ENCODE measurements at places on chromosomes 12 and 14. TPM values are rescaled to one million over a fixed set of nuclear protein-coding genes. Genes with fewer than 3 reads are reported as not detected.

- no peak for DNase-seq
Measured at GRCh38 chr14:105201156-105201924, 20.2 kb upstream of the NUDT14 start.

- peak; percentile 13 for DNase-seq
Measured at GRCh38 chr12:132597333-132598316, 12.8 kb downstream of the LRCOL1 start.

DNA sequence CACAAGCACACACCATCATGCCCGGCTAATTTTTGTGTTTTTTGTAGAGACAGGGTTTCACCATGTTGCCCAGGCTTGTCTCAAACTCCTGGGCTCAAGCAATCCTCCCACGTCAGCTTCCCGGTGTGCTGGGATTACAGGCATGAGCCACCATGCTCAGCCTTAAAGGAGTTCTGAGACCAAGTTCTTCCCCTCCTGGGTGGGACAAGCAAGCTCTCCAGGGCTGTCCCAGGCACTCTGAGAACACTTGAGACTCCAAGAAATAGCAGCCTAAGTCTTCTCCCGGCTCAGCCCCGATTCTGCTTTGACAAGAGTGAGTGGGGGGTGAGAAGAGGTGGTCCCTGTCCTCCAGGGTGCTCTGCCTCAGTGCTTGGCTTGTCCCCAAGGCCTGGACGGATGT is 86.4 kb downstream of the STAB2 start:
- no peak for DNase-seq

GRCh38 chr12:51622564-51622963 is 31.5 kb downstream of the SCN8A start:
- DNase-seq, result no peak

The IL26 gene
- total RNA-seq, result not detected

GRCh38 chr14:38929416-38929815 is 173.6 kb downstream of the SEC23A start:
- DNase-seq, result no peak

GRCh38 chr14:60346706-60347105 is 97.7 kb downstream of the PPM1A start:
- DNase-seq, result no peak

The RBP5 gene
- total RNA-seq, result 0.22 TPM

The FAM181A gene
- not detected for total RNA-seq

DNA sequence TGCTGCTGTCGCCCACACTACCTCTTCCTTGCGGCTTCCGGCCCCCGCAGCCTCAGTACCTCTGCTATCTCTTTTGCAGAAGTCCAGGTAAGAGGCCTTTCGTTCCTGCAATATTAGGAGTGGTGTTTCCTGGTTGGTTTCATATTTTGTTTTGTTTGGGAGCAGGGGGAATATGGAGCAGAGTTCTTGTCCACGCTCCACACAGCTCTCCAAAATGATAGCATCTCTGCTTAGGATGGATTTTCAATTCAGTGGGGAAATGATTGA is 768 bp downstream of the OXA1L start:
- no peak for DNase-seq

DNA sequence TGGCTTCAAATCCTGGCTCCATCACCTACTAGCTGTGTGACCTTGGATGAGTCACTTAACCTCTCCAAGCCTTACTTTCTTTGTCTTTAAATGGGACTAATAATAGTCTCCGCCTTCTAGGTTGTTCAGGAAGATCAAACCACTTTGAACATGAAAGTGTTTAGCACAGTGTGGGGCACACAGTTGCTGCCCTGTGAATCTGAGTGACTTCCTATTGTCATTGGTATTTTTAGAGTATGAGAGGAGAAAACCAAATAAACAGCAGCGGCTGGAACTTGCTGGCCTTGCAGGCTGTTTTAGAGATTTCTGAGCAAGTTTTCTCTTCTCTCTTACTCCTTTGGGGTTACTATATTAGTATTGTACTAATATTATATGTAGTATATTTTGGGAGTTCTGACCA is 120.7 kb upstream of the MYL2 start:
- DNase-seq, result no peak

The PDZRN4 gene
- total RNA-seq, result not detected

The HSPA2 gene
- 2.5 TPM for total RNA-seq

GRCh38 chr14:63388766-63389431 is 70.2 kb upstream of the GPHB5 start:
- DNase-seq, result peak; percentile 21

DNA sequence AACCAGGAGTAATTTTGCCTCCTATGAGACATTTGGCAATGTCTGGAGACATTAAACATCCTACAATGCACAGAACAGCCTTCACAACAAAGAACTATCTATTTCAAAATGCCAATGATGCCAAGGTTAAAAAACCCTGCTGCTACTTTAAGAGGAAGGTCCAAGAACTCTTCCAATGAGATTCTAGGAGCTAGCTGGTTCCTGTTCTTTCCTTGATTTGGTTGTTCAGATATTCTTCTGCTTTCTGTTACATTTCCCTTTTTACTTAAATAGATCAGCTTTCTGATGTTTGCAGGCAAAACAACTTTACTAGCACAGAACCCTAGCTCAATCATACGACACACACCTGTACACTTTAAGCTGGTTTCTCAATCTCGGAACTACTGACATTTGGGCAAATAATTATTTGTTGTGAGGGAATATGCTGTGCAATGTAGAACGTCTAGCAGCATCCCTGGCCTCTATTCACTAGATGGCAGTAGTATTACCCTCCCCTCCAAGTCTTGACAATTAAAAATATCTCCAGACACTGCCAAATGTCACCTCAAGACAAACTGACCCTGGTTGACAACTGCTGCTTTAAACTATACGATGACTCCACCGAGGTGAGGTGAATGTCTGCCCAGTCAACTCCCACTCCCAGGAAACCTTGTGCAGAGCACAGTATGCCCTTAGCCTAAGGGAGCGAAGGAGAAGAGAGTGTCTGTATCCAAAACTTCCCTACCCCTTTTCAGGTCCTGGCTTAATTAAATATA is 4.4 kb downstream of the BLTP3B start:
- DNase-seq, result no peak

The IL31 gene
- total RNA-seq, result not detected

GRCh38 chr14:71202881-71203280 is 295.6 kb downstream of the PCNX1 start:
- DNase-seq, result no peak

GRCh38 chr14:97298331-97298730 is 501.1 kb downstream of the VRK1 start:
- no peak for DNase-seq

GRCh38 chr14:51816031-51816430 is 44.4 kb upstream of the GNG2 start:
- no peak for DNase-seq

The GPR84 gene
- not detected for total RNA-seq

The ABHD4 gene
- total RNA-seq, result 9.4 TPM

The AQP6 gene
- not detected for total RNA-seq

- DNase-seq, result no peak
Measured at GRCh38 chr12:16325426-16325825, 22.0 kb upstream of the MGST1 start.

- no peak for DNase-seq
Measured at GRCh38 chr14:90699016-90699415, 117.2 kb downstream of the TTC7B start.

DNA sequence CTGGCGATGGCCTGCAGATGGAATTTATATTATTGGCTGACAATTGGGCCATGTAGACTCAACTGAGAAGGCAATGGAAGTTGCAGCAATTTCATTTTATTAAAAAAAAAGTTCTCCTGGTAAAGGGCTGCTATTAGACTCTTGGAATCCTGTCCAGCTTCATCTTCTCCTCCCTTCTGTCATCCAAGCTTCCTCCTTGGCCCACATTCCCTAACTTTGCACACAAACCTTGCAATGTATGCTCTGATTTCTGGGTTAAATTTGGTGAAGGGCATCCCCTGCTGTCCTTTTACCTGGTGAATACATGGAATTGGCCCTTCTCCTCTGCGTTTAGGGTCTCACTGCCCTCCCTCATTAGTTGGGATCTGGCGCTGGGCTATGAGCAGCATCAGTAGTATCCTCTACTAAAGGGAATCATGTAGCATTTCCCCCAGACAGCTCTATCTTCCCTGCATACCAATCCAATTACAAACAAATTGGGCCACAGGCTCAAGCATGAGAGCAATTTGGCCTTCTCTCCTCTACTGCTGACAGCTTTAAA is 336.9 kb downstream of the BMP4 start:
- no peak for DNase-seq

- DNase-seq, result no peak
Measured at GRCh38 chr12:119175081-119175480, 3.6 kb upstream of the HSPB8 start.

GRCh38 chr14:100296106-100296651 is 10.1 kb downstream of the SLC25A29 start:
- DNase-seq, result no peak

GRCh38 chr12:41907021-41907420 is 237.7 kb downstream of the GXYLT1 start:
- DNase-seq, result no peak

GRCh38 chr12:124162151-124163110 is 132.5 kb upstream of the RFLNA start:
- DNase-seq, result peak; percentile 6

The CELA1 gene
- not detected for total RNA-seq

DNA sequence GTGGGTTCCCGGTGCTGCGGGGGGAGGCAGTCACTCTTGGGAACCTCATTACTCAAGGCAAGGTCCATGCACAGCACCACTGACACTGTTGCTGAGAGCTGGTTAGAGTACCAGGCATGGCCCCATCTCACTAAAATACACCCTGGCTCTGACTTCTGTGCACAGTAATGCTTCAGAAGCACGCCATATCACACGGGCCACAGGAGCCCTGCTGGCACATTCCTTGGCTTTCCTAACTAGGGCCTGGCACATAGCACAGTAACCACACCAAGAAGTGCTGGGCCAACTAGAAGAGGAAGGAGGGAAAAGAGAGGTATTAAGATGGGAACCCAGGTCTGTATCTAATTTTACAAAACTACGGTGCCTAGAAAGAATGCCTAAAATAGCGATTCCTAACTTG is 13.5 kb upstream of the RAB35 start:
- no peak for DNase-seq

The BCL11B gene
- 1.1 TPM for total RNA-seq

The SLC25A47 gene
- 0.17 TPM for total RNA-seq

The REC8 gene
- total RNA-seq, result 7.6 TPM

The OVCH1 gene
- total RNA-seq, result not detected

DNA sequence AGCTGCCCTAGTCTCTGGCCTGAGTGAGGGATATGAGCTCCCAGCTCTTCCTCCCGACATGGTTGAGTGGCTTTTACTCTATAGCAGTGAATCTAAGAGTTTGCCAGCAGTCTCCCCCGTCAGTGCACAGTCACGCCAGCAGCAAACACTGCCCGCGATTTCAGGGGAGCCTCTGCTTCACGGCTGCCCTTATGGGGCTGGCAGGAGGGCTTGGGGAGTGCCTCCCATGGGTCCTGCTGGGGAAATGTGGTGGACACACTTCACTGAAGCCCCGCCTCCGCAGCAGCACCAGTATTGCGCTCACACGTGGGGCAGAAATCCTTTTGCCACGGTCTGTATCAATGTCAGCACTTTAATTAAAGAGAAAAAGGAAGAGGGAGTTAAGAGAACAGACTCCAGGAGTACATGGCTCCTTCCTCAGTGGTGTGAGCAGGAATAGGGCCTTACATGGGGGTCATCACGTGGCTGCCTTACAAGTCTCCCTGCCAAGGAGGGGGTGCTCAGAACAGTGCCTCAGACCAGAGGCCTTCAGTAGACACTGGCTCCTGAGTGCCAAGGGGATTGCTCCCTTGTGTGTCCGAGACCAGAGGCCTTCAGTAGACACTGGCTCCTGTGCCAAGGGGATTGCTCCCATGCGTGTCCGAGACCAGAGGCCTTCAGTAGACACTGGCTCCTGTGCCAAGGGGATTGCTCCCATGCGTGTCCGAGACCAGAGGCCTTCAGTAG is 55.7 kb downstream of the SFSWAP start:
- DNase-seq, result no peak

GRCh38 chr14:63295231-63295685 is 23.5 kb downstream of the GPHB5 start:
- no peak for DNase-seq

- no peak for DNase-seq
Measured at GRCh38 chr12:16349131-16349460, 1.7 kb downstream of the MGST1 start.

DNA sequence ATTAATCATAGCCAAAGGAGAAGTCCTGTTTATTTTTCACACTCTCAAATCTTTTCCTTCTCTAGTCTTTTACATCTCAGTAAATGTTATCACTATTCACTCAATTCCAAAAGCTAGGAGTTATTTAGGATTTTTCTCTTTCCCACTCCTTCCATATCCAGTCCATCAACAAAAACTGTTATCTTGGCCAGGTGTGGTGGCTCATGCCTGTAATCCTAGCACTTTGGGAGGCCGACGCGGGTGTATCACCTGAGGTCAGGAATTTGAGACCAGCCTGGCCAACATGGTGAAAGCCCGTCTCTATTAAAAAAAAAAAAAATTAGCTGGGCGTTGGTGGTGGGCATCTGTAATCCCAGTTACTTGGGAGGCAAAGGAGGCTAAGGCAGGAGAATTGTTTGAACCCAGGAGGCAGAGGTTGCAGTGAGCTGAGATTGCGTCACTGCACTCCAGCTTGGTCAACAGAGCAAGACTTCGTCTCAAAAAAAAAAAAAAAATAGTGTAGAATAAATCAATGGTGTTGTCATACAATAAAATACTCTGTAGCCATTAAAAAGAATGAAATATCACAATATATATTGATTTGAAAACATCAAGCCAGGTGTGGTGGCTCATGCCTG is 46.6 kb upstream of the FOXJ2 start:
- DNase-seq, result no peak

DNA sequence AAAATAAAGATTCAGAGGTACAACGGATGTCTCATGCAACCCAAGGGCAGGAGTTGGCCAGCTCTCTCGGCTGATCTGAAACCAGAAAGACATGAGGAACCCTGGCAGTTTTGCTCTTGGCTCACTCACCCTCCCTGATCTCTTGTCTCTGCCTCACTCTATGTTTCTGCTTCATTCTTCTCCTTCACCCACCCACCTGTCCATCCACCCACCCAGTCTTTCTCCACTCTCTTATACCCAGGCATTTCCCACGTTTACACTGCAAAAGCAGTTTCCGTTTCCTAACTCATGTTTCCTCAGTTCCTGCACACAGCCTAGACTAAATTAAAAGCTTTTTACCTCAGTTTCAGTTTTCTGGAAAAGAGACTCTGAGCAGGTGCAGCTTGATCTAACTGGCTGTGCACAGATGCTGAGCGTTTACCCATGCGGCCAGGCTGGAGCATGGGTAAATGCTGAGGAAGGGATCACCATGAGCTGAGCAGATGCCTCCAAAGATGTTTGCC is 157.6 kb downstream of the PRKCH start:
- DNase-seq, result no peak

DNA sequence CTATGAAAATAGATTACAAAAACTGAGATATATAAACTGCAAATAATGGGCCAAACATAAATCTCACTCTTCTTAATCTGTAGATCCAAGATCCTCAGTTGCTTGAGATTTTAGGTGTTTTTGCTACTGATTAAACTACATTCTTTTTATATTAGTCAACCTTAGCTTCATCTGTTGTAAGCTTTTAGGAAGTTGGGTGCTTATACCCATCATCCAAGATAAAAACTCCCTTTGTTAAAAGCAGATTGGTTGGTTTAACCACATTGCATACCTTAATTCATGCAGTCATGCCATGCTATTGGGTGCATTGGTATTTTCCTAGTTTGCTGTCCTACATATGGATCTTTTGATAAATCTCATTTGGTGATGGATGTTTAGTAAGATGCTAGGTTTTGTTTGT is 46.2 kb upstream of the DIP2B start:
- DNase-seq, result no peak

Data from HCT116 (cell line).